Fibroblast of upper back skin (primary cell): ENCODE measurements at places on chromosomes 2 and 18.
A peak's percentile ranks its signal among the peaks of the same experiment; 100 is the strongest.

GRCh38 chr2:16204886-16205620, 264.7 kb downstream of the MYCN start:
- DNase-seq = no peak

DNA sequence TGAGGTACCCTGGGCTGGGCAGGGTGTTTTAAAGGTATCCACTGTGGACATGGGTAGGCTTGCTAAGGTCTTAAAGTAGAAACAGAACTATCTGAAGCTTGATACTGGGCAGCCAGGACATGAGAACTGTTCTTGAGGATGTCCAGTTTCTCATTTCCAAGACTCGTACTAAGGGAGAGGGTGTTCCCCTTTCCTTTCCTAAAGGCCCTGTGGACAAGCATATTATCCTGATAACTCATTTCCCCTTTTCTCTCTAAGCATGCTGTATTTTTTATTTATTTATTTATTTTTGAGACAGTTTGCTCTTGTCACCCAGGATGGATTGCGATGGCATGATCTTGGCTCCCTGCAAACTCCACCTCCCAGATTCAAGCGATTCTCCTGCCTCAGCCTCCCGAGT, 273.6 kb downstream of the PRKCE start:
- no peak for DNase-seq

DNA sequence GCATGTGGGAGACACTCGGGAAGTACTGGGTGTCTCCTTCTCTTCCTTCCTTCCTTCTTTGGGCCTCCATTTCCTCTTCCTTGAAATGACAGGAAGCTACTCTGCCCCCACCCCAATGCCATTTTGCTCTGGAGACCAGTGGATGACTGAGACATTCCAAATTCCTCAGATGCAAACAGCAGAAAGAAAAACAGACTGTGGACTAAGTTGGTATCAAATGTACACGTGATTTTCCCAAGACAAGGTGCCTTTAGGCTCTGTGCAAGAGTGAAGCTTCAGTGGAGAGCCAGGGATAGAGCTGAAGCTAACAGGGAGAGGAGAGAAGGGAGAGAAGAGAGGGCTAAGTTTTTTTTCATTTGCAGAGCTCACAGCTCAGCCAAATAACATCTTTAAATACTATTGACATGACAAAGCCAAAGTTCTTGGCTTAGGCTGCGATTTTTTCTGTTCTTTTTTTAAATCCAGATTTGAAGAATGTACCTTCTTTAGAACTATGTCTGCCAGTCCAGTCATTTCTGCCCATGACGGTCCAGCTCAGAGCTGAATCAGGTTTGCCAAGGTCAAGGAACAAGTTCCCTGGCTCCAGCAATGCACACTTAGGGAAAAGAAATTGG, 84.5 kb upstream of the LCLAT1 start:
- peak; percentile 72 for DNase-seq

- no peak for DNase-seq
These were observed 30.5 kb upstream of the CHMP1B start for GRCh38 chr18:11820697-11821096.

DNA sequence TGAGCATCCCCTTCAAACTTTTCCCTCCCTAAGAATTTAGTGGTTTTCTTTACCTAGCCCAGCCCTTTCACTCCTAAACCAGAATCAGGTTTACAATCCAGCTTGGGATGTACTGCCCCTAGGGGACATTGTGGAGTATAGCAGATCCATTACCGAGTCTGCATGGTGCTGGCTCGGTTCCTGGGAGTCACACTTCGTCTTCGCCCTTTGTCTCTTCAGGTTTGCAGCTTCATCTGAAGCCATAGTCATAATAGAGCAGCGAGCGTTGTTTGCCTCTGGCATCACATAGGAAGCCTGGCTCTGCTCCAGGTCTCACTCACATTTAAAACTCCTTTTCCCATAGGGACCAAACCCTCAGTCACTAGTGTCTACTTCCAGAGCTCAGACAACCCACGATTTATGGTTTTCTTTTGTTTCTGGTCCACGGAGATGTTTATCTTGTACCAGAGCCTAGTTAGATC, 16.8 kb upstream of the LYPD6 start:
- peak; percentile 41 for DNase-seq

DNA sequence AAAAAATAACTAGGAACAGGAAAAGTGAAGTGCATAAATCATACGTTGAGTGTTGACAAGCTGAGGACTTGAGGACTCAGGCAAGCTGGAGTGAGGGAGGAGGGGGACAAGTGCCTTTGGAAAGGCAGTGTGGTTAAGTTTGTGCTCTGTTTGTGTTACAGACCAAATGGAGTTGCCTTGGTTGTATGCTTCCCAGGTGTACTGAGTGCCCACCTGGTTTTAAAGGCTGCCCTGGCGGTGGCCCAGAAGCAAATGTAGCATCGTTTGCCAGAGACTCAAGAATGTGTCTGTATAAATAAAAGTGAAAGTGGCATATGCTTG, 240.9 kb downstream of the PRKCE start:
- peak; percentile 82 for DNase-seq

- DNase-seq = no peak
These were observed 258.4 kb downstream of the BCL11A start for GRCh38 chr2:60294901-60295635.

DNA sequence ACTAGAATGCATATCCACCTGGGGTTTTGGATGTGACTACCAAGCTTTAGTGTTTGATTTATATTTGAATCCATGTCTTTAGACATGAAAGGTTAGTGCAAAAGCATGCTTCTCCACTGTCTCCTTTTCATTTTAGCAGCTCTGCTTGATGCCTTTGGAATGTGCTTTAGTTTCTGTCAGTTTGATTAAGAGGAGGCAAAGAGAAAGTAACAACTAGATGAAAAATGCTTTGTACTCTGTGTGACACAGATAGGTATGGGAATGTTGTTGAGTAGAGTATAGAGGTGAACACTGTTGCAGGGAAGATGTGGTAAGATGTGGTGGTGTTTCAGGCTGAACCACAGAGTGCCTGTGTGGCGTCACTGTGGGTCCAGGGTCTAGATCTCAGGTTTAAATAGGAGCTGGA, 19.8 kb downstream of the PIK3C3 start:
- no peak for DNase-seq

DNA sequence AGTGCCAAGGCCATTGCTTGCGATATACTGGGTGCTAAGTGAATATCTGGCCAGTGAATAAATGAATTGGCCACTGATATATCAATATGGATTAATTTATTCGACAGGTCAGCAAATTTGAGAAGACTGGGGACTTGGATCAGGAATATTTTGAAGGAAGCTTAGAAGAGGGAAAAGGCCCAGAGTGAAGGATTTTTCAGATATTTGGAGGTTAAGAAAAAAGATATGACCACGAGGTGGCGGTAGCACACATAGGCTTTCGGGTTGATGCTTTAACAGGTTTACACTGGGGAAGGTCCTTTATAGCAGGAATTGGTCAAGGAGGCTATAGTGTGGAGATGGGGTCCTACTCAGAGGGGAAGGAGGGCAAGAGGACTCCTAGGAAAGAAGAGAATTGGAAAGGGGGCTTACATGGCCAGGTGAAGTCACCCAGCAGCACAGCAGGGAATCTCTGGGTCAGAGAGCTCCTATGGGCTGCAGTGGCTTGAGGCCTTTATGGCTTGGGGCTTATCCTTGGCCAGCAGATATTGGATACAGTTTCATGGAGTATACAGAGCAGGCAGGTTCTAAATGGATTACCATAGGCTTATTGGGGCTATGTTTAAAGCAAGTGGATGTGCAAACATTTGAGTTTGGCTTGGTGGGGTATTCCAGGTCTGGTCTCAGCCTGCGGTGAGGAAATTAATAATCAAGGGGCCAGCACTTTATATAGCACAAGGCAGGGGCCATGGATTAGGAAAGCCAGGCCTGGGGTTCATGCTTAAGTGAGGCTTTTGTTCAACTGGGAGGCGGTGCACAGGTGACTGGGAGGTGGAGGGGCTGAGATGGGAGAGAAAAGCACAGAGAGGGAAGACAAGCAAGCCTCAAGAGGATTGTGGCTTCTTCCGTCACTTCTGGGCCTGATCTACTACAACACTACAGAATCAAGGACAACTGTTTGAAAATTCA, 9.7 kb downstream of the IL1RN start:
- peak; percentile 47 for DNase-seq

- DNase-seq = no peak
These were observed 311.4 kb upstream of the UBE2E3 start for GRCh38 chr2:180669016-180669415.

GRCh38 chr2:44649381-44649780, 287.6 kb downstream of the CAMKMT start:
- peak; percentile 1 for DNase-seq

DNA sequence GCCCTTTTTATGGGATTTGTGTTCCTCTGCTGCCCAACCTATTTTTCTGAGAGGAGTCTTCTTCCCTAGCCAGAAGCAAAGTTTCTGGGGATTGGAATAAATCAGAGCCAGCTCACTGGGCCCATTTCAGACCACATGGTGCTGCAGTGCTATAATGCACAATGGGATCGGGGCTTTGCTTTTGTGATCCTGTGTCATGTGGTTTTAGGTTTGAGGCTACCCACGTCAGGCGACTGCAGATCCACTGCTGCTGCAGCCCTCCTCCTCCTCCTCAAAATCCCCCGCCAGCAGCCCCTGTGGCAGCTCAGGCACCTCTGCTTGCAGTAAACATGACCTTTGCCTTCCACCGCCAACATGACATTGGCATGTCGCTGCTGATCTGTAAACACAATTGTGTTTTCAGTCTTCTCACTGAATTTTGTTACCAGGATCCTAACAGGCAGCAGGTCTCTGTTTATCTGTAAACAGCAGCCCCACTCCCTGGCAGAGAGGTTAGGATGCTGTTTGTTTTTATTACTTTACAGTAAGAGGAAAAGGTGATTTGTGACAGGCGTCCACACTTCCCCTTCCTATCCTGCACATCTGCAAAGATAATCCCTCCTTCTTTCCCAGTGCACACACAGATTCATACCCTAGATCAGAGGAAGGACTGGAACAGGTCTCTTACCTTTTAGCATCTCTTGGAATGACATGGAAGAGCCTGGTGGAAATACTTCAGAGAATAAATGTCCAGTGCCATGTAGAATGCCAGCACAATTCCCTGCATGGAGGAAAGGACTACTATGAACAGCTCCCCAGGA, 130.8 kb downstream of the FOXI3 start:
- DNase-seq = no peak

DNA sequence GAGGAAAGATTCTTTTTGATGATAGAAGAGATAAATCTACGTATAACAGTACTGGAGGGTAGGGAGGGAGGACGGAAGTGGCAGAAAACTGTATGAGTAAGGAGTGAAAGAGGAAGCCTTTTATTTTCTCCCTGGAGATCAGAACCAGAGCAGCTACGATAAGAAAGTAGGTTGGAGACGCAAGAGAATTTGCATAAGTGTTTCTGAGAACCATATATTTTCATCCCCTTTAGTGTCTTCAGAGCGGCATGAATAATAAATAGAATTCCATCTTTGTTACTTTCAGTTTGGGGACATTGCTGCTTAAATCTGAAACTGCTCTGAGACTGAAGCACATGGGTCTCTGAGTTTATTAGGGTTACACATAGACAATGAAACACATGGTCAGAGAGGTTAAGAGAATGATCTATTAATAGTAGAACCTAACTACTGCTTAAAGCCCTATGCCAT, 230.2 kb upstream of the TNP1 start:
- DNase-seq = no peak

DNA sequence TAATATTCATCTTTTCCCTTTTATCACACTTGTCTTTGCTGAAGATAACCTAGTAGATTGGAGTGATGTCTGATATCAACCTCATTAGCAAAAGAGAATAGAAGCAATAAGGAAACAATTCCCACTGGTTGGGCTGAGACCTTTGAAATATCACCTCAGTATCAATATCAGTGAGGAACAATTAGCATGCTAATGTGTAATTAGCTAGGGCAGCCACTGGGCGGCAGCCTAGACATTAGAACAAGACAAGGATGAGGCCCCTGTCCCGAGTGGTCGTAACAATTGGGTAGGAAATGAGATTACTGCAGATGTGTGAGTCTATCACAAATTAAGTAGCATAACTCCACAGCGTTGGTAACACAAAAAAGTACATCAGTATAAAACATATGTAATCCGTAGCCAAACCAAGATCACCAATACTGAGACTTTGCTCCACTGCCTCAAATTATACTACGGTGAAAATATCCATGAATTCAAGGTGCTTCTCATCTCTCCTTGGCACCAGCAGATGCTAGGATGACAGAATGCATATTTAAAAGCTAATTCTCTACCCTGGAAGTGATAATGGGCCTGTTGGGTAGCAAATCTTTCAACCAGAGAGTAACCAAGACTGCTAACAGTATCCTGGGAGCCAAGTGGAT, 99.1 kb downstream of the ALPK2 start:
- DNase-seq = peak; percentile 73

DNA sequence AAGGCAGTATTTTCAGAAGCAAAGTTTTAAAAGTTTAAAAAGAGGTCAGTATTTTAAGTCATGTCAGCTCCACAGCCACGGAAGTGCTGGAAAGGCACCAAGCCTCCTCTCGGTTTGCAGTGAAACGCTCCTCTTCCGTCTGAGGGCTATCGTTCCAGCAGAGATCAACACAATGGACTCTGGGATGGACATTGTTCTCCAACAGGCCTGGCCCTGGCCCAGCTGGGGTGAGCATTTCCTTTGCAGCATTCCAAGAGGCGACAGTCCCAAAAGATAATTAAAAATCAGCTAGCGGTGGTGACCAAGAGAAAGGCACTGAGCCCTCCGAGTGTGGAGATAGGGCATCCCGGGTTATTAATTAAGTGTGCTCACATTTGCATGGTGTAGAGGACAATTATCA, 95.9 kb upstream of the LCLAT1 start:
- DNase-seq = no peak

DNA sequence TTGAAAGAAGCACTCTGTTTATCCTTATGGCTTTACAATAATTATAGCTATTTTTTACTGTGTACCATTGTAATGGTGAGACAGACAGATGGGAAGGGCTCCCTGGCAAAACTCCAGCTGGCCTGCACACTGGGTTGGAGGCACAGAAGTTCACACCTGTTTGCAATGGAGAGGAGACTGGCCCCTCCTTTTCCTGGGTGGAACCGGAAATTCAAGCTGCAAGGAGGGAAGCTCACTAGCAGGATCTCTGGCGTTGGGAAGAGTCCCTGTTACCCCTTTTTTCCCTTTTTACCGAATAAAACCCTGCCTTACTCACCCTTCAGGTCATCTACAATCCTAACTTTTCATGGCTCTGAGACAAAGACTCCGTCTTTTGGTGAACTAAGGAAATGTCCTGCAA, 100.3 kb upstream of the TFPI start:
- DNase-seq = no peak

DNA sequence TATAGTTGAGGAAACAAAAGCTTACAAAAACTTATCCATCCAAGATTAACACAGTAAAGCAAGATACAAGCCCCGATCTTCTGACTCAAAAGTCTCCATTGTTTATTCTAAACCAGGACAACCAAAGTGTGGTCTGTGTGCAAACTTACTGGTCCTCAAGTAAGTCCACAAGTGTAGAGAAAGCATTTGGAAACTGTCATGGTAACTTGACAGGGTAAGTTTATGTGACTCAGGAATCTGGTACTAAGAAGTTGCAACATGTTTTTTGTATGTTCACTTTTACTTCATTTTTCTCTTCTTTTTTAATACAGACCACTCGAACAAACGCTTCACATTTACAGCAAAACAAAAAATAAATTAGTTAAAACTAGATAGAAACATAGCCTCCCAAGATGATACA, 9.4 kb downstream of the MBD2 start:
- peak; percentile 29 for DNase-seq
